Stimulated activated CD4-positive, alpha-beta T cell treated with anti-CD3 and anti-CD28 coated beads, TNF-alpha, amount 100 ng/mL, for 24 hours (primary cell): ENCODE measurements at places on chromosomes 5 and 9.

DNA sequence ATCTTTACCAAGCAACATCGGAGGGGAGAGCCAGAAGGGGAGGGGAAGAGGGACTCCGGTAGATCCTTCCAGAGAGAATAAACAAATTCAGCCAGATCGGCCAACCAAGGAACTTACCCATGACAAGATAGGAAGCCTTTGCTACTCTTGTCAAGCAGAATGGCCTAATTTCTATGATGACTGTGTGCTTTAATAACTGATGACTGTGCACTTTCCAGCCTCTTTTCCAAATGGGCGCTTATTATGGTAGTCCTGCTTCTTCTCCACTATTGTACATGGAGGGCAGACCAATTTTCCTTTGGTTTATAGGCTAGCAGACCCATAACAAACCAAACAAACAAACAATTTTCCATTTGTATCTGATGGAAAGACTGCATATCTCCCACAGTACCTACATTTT is 163.8 kb upstream of the RFX3 start:
- no peak for DNase-seq

GRCh38 chr9:89029788-89030187 is 38.5 kb downstream of the S1PR3 start:
- DNase-seq: no peak

DNA sequence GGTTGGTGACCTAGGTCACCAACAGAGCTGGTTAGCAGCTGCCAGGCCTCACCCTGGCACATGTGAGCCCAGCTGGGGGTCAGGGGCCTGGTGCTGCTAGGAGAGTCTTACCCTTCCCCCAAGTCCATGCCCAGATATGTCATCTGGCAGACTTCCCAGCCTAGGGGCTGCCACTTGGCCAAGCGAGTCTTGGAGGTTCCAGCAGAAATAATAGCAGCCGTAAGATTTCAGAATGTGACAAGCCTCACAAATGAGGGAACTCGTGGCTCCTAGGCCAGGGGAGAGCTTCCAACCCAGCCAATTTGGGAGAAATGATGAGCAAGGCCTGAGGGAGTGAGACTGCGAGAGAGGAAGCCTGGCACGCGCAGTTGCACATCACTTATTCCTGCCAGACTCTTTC is 11.1 kb downstream of the URM1 start:
- no peak for DNase-seq

- DNase-seq: no peak
Observed at GRCh38 chr9:108549184-108549583, 306.6 kb downstream of the ACTL7B start.

DNA sequence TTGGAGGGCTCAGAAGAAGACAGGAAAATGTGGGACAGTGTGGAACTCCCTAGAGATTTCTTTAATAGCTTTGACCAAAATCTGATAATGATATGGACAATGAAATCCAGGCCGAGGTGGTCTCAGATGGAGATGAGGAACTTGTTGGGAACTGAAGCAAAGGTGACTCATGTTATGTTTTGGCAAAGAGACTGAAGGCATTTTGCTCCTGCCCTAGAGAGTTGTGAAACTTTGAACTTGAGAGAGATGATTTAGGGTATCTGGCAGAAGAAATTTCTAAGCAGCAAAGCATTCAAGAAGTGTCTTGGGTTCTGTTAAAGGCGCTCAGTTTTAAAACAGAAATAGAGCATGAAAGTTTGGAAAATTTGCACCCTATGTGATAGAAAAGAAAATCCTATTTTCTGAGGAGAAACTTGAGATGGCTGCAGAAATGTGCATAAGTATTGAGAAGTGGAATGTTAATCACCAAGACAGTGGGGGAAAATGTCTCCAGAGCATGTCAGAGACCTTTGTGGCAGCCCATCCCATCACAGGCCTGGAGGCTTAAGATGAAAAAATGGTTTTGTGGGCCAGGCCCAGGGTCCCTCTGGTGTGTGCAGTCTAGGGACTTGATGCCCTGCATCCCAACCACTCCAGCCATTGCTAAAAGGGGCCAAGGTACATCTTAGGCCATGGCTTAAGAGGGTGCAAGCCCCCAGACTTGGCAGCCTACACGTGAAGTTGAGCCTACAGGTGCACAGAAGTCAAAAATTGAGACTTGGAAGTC is 463.7 kb upstream of the TLE4 start:
- DNase-seq: no peak

DNA sequence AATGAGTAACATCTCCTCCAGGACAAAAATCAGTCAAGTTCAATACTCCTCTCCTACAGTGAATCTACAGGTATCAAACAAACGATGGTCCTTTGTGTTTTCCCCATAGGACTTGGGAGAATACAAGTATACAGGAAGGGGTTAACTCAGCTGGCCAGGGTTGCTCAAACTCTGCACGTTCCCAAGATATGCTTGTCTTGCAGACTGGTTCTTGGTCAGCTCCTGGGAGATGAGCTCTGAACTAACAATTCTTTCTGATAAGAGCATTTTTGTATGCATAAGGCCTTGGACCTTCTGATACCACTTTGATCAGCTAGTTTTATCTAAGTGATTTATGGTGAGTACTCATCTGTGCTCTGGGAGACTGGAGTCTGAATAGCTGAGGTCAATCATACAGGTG is 42.1 kb downstream of the LOX start:
- no peak for DNase-seq

- DNase-seq: no peak
Observed at GRCh38 chr5:81579262-81579924, 171.5 kb downstream of the SSBP2 start.

GRCh38 chr5:157509093-157509492 is 49.1 kb downstream of the NIPAL4 start:
- DNase-seq: no peak

GRCh38 chr5:133383580-133383939 is 228.8 kb downstream of the FSTL4 start:
- no peak for DNase-seq

DNA sequence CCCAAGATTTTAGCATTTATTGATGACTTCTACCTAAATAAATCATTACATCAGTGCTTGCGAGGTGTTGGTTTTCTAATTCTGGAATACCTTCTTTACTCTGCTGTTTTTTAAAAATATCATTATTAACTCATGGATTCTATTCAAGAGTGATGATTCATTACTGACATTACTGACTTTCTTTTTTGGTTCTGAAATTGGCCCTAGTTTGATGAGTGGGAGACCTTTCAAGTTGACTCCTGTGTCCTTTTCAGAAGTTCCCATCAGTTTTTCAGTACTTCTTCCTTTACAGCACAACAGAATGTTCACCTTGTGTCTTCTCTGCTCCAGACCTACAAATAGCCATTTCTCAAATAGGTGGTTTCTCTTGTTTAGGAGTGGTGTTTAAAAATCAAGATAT is 114.1 kb downstream of the PCSK5 start:
- DNase-seq: no peak

DNA sequence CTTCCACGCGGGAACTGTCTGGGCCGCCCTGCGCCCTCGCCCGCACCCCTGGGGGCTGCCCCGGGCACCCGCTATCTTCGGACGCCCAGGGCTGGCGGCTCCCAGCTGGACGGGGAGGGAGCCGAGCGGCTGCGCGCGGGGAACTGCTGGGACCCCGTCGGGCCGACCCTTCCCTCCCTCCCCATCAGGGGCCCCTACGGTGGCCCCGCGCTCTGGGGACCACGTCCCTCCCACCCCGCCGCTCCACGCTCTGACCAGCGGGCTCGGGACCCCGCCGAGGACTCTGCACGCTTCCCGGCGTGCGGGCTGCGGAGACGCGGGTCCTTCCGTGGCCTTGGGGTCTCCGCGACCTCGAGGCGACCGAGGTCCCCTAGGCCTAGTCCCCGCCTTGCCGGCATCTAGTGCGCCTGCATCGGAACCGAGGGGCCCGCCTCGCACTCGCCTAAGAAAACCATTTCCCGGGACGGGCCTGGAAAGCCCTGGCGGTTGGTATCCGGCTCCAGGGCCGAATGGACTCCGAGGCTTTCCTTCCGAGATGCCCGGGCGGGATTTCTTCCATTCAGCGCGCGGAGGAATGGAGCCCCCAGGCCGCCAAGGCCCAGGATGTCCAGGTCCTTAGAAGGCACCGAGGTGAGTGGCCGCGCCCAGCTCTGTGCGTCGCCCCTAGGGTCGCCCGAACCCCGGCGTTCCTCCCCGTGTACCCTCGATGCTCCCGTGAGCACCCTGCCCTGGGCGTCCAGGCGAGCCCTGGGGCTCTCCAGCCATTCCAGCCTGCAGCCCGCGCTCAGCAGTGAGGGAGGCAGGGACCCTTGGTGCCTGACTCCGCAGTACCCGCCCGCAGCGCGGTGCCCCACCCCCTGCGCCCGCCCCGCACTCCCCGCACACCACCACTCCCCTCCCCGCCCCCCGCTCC is 705 bp upstream of the SLC6A3 start:
- no peak for DNase-seq

DNA sequence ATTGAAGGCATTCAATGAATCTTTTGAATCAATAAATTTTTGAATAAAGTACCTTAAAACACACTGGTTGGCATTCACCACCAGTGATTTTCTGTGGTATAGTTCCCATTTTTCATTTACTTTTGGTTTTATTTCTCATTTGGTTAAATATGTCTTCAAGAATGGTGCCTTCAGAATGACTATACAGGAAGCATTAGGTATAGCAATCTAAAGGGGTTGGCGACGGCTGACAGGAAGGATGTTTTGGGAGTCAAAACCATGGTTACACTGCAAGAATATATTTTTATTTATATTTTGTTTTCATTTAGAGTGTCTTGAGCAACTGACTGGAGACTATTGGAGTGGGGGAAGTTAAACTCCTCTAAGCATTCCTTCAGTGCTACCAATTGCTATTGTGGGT is 235.7 kb downstream of the HTR1A start:
- DNase-seq: no peak

- DNase-seq: no peak
Observed at GRCh38 chr9:98144076-98144475, 25.1 kb upstream of the TRIM14 start.

DNA sequence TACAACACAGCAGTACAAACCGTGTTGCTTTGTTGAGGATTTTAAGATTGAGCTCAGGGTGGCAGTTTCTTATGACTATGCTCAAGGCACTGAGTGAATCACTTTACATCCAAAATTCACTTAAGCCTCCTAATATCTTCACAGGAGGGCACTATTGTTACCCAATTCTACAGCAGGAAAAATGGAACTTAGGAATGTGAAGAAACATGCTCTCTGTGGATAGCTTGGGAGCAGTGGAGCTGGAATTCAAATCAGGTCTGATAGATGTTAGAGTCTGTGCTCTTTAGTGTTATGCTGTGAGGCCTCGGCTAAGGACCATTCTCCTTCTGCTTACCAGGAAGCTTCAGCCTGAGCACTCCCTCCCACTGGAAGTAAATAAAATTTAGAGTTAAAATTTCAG is 18.7 kb upstream of the HMHB1 start:
- DNase-seq: no peak

DNA sequence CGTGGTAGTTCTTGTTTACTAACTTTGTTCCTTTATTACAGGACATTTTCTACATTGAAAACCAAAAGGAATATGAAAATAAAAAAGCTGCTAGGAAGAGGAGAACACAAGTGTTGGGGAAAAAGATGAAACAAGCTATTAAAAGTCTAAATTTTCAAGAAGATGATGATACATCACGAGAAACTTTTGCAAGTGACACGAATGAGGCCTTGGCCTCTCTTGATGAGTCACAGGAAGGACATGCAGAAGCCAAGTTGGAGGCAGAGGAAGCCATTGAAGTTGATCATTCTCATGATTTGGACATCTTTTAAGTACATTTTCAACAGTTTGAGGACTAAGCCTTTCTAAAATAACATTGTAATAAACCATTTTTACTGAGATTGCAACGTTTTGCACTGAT is 23.8 kb downstream of the PHAX start:
- no peak for DNase-seq
